ENCODE measurements at places on chromosomes 6 and 20. TPM values are rescaled to one million over a fixed set of nuclear protein-coding genes. Genes with fewer than 3 reads are reported as not detected.

BPHL gene
- total RNA-seq = 41.5 TPM

TMC2 gene
- total RNA-seq = 0.07 TPM

SMPD2 gene
- 9.8 TPM for total RNA-seq

DNA sequence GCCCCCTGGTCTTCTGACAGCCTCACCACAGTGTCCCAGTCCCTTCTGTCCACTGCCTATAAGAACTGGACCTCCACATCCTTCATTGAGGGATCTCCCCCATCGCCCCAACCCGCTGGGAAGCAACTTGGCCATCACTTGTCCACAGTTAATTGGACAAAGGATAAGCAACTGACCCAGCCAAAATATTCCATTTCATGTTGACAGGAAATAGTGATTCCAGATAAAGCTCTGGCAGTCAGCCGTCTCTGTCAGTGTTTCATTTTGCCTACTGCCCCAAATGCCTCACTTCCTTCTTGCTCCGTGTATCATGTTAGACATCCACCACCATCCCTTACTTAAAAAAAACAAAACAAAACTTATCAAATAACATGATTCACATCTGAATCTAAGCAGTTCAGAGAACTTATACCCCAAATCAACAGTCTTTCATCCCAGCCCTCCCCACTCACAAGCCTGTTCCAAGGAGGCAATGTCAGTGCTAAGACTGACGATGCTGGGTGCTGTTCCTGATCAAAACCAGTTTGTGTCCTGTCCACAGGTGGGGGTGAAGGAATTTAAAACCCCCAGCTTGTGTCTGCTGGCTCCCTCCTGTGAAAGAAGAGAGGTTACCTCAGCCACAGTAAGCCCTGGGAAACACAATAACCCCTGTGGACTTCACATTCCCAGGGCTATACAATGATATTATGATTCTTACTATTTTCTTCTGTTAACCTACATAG is 162.5 kb downstream of the WDR27 start:
- H3K4me3 ChIP-seq = no peak overlapping the region
- no peaks in the 10 kb centered on the region for H3K4me1 ChIP-seq
- H3K36me3 ChIP-seq = peaks cover 14% of the 10 kb centered on the region
- no peaks in the 10 kb centered on the region for H3K27me3 ChIP-seq

- no peaks in the 10 kb centered on the region for H3K36me3 ChIP-seq
- H3K27me3 ChIP-seq = no peaks in the 10 kb centered on the region
Observed at GRCh38 chr20:41733151-41733550, 115.0 kb upstream of the CHD6 start.

DNA sequence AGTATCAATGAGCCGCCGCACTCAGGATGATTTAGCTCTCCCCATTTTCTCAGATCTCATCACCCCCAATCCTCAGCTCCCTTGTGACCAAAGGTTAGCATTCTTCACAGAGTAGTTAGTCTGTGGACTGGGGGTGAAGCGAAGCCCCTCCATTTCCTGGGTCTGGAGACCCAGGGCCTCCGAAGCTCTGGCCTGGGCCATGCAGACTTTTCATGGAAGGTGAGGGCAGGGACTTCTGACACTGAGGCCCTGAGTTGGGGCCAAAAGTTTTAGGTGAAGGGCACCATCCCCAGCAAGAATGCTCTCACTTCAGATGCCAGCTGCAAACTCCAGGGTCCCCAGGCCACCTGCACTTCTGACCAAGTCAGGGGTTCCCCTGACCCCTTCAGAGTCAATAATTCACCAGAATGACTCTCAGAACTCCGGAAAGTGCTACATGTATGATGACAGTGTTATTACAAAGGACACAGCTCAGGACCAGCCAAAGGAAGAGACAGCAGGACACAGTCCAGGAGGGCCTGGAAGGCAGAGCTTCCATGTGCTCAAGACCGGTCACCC is 65.7 kb upstream of the DUSP22 start:
- H3K36me3 ChIP-seq = no peaks in the 10 kb centered on the region
- no peak overlapping the region for H3K27ac ChIP-seq
- no peak overlapping the region for H3K4me3 ChIP-seq
- no peak for DNase-seq
- peaks cover 27% of the 10 kb centered on the region for H3K27me3 ChIP-seq
- H3K4me1 ChIP-seq = peaks cover 1% of the 10 kb centered on the region

DNA sequence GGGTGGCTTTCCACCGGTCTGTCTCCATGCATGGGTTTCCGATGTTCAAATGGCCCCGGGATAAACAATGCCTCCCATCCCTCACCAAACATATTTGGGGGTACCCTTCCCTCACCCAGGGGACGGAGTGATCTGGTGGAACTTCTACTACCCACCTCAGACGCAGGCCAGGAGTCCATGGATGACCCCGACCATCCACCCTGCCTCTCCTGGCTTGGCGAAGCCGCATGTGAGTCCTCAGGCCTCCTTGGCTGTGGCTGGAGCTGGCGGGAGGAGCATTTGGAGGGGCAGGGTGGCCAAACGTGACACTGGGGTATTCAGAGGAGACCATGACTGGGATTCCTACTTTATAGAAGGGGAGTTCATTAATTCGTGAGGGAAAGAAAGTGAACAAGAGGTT is 45.9 kb upstream of the FRMD1 start:
- H3K36me3 ChIP-seq = no peaks in the 10 kb centered on the region
- no peak overlapping the region for H3K4me3 ChIP-seq
- DNase-seq = peak; percentile 32
- H3K4me1 ChIP-seq = no peaks in the 10 kb centered on the region
- H3K27ac ChIP-seq = no peak overlapping the region

Data from mesothelial cell of epicardium (in vitro differentiated cells).